ENCODE measurements at places on chromosomes 2 and 18.

- no peak for DNase-seq
Observed at GRCh38 chr2:46003903-46004473, 293.2 kb upstream of the EPAS1 start.

DNA sequence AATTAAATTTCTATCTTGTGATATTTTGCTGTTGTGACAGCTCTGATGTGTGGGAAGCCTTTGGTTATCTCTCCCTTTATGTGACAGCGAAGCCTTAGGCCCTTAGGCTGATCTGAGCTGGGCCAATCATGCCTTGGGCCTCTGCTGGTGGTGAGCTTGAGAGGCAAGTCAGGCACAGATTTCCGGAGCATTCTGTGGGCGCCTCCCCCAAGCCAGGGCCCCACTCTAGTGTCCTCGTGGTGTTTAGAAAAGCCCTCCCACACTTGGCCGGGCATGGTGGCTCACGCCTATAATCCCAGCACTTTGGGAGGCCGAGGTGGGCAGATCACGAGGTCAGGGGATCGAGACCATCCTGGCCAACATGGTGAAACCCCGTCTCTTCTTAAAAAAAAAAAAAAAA is 239.8 kb downstream of the SH3RF3 start:
- DNase-seq: no peak

DNA sequence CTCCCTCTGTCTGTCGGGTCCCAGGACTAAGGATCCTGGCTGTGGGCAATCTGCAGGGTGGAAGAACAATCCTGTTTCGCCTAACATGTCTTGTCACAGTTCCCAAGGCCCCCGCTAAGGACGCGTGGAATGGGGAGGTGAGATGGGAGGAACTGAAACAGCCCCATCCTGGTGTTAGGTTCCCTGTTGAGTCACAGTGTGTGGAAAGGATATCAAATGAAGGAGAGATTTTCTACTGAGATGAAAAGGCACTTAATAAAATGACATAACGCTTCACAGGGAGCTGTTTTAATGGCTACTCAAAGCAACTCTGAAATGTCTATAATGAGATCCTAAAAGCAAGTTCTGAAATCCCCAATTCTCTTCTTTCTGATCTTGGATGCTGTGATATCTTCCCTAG is 52.5 kb downstream of the RAB31 start:
- DNase-seq: no peak

DNA sequence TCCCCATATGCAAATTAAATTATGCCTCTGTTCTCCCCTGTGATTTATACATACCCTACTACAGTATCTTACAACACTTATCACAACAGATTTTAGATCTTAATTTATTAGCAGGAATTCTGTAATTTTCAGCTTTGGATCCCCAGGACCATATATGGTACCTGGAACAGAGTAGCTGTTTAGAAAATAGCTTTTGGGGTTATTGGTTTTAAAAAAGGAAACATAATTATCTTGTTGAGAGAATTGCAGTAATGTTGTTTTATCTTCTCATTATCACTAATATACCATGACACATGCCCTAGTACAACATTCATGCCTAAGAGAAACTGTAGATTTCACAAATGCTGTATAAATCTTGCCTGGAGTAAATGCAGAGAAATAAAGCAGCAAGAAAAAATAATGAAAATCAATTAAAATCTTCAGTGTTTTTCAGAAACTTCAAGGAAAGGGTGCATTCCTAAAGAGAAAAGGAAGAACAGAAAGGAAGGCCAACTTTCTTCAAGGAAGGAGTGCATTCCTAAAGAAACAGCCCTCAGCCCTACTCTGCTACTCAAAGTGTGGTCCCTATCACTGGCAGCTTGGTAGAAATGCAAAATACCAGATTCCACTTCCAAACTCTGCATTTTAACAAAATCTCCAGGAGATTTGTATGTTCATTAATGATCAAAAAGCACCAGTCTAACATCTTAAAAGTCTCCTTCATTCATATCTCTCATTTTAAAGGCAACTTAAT is 37.1 kb upstream of the CSRNP3 start:
- DNase-seq: no peak

GRCh38 chr18:50461251-50461650 is 86.4 kb downstream of the SKA1 start:
- no peak for DNase-seq

GRCh38 chr2:215683295-215683694 is 247.4 kb upstream of the FN1 start:
- DNase-seq: no peak

Measured in HL-60 (cell line).